ENCODE measurements at places on chromosomes 11 and 22.

GRCh38 chr11:8034604-8035190 is 46.3 kb upstream of the TUB start:
- DNase-seq, result no peak

GRCh38 chr11:35675901-35676610 is 13.5 kb downstream of the TRIM44 start:
- DNase-seq, result no peak

DNA sequence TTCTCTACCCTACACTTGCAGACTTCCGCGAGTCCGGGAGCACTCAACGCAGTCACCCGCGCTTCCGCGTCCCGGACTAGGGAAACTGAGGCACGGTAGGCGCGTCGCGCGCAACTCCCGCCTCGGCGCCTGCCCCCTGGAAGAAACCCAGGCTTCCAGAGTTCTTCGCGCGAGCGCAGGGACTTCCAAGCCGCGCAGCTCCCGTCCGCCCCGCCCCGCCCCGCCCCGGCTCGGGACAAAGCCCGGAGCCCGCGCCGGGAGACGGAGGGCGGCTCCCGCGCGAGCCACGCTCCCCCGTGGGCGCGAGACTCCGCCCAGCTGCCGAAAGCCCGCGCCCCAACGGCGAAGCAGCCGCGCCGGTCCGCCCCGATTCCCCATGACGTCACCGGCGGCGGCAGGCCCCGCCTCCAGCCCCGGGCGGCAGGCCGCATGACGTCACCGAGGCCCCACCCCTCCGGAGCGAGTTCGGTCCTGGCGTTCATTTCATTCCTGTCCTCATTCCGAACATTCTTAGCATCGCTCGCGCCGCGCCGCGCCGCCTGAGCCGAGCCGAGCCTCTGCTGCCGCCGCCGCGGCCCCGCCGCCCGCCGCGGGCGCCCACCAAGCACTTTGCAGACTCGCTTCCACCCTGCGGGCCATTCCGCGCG is at the start of gene TEAD1:
Gene TEAD1 (plus strand): TSS at position 498 of the 647 bp plus-strand sequence.
- DNase-seq, result peak; percentile 97

- DNase-seq, result no peak
Observed at GRCh38 chr11:122647736-122648275, 7.7 kb upstream of the UBASH3B start.

- DNase-seq, result no peak
Observed at GRCh38 chr11:57764021-57764420, 2.4 kb downstream of the CTNND1 start.

DNA sequence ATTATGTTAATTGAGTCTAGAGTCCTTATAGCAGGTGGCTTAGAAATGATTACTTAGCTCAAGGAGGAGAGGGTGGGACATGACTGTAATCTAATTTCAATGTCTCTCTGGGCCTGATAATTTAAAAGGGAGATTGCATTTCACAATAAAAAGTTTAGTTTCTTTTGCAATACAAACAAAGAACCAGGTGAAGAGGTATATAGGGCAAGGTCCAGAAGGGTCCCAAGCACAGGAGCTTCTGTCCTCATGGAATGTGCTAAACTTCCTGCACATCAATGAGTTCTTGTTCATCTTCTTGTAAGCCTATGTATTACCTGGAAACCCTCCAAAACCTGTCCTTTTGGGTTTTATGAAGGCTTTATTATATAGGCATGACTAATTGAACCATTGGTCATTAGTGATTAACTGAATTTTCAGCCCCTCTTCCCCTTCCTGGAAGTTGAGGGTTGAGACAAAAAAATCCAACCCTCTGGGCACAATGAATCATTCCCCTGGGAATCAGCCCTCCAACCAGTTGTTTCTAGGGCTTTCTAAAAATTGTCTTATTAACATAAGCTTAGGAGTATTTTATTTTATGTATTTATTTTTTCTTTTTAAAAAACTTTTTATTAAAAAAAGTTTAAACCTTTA is 37.6 kb downstream of the MS4A2 start:
- DNase-seq, result no peak

All from fibroblast of skin of right quadriceps (primary cell).